ENCODE measurements at places on chromosomes 16 and 17.

DNA sequence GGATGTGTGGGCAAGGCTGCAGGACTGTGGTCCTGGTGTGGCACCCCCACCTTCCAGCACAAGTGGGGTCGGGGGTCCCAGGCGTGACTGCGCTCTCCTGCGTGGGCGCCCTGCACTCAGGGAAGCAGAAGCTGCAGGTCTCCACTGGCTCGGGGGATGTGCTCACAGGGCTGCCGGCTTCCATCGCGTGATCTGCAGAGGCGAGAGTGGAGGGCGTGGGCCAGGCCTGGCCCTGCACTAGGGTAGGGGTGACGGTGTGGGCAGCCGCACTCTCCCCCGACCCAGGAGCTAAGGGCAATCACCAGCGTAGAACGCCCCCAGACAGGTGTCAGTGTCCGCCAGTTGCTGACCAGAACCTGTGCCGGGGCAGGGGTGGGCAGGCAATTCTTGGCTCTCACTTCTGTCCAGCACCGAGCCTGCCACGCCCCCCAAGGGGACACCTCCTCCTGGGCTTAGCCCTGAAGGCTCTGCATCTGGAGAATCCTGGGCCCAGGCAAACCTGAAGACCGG is 32.3 kb downstream of the TNFRSF13B start:
- no peak for DNase-seq

GRCh38 chr17:45672301-45672700 is 111.8 kb upstream of the CRHR1 start:
- no peak for DNase-seq

- DNase-seq: no peak
Measured at GRCh38 chr17:17348872-17349723, 45.9 kb downstream of the NT5M start.

DNA sequence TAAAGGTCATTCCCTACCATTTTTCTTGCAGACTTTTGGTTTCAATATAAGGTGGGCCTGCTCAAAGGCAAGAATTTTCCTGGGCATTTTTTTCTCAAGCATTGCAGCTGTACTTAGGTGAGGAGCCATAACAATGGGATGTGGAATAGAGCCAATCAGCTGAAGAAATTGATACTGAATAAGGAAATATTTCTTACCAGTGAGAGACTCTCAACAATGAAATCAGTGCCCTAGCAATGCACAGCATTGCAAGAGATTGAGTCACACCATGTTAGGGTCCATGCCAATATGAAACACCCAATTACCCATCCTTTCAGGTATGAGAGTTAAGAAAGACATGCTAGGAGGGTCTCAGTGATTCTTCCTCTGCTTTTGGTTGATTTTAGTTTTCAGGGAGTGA is 237.6 kb downstream of the SOX9 start:
- no peak for DNase-seq

DNA sequence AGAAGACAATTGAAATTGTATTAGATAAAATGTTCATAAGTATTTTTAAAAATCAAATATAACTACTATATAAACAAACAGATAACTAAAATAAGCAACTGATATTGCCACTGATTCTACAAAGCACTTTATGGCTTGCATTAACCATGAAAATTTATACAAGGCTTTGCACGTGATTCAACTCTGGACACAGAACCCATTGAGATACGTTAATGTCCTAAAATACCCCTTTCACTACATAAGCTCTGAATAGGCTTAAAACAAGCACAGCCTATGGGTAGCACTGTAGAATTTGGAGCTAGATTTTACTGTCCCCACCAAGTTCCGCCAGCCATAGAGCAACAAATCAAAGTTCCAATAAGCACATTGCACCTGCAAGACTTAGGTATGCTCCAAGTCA is 4.5 kb downstream of the ZNF652 start:
- DNase-seq: no peak

- DNase-seq: no peak
Measured at GRCh38 chr17:944266-944826, 35.2 kb downstream of the NXN start.

DNA sequence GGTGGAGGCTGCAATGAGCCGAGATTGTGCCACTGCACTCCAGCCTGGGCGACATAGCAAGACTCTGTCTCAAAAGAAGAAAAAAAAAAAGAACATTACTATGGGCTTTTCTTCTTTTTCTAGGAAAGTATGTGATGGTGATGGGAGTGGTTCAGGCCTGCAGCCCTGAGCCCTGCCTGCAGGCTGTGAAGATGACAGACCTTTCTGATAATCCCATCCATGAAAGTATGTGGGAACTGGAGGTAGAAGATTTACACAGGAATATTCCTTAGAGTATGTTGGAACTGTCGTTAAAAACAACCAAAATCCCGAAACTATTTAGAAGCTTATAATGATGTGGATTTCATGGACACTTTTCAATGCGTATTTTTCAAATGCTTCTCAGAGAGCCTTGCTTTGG is 5.3 kb downstream of the RMI2 start:
- DNase-seq: no peak

DNA sequence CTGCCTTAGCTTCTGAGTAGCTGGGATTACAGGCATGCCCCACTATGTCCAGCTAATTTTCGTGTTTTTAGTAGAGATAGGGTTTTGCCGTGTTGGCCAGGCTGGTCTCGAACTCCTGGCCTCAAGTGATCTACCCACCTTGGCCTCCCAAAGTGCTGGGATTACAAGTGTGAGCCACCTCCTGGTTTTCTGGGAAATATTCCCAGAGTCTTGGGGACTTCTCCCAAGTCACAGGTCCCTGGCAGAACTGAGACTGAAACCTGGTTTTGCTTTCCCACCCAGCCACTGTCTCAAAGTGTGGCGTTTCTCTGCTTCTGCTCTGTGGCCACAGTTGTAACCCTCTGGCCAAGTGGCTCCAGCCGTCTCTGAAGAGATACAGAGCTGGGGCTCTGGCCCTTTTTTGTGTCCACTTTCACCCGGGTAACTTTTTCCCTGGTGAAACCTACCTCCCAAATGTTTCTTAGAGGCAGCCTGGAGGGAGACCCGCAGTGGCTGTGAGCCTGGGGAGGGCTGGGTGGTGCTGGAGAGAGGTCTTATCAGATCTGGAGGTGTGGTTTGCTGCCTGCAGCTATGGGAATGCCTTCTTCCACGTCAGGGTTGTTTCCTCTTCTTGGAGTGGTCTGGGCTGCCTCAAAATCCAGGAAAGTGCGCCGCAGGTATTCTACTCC is 5.1 kb downstream of the KSR1 start:
- DNase-seq: no peak

DNA sequence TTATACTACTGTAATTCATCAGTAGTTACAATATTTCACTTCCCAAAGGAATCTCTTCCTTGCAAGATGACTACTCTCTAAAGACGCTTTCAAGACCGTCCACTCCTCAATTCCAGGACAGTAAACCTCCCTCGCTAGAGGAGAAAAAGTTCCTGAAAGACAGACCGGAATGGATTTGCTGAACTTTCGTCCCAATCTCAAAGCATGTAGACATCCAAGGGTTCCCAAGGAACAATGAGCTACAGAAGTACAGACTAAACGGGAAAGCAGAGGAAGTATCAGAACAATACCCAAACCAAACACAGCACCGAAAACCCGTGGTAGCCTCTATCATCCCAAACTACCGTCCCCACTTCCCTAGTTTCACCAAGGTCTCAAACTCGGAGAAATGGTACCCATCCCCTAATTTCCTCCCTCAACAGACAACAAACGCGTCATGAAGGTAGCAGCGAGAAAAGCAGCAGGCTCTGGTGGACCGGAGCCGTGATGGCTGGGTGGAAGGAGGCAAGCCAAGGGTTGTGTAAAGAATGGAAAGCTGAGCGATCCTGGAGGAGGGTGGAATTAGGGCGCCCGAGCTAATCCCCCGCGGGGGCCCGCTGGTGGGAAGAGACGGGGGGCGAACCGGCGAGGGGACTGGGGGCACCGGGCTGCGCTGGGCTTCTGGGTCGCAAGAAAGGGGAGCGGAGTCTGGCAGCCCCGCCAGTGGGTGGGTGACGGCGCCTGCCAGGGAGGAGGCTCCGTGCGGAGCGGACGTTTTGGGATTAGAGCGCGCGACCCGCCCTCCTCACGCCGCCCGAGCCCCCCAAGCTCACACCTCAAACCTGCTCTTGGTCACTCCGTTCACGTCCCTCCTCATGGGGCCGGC is 647 bp downstream of the FBXL20 start:
- DNase-seq: no peak

- DNase-seq: no peak
Measured at GRCh38 chr17:37481001-37481665, 8.6 kb upstream of the DUSP14 start.

DNA sequence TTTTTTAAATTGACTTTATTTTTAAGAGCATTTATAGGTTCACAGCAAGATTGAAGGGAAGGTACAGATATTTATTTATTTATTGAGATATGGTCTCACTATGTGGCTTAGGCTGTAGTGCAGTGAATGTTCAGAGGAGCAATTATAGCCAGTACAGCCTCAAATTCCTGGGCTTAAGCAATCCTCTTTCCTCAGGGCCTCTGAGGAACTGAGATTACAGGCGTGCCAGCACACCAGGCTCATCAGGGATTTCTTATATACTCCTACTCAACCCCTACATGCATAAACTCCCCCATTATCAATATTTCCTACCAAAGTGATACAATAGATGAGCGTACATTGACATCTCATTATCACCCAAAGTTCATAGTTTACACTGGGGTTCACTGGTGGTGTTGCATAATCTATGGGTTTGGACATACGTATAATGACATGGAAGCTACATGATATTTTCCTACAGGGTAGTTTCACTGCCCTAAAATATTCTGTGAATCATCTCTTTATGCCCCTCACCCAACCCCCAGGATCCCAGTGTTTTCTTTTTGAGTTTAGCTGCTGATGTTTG is 33.5 kb downstream of the HS3ST3B1 start:
- no peak for DNase-seq

DNA sequence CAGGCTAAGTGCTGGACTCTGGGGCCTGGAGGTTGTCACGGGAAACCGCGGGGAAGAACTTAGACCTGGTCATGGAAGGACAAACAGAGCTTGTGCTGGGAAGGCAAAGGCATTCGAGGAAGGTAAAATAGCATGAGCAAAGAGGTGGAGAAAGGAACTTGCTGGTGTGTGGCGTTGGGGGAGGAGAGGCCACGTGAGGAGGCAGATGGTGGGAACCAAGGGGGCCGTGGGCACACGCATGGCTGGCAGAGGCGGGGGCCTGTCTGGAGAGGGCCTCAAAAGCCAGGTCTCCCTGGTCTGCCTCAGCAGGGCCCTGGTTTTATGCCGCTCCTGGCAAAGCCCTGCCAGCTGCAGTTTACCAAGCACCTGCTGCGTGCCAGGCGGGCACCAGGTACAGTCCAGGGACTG is 15.3 kb downstream of the CORO7 start:
- DNase-seq: peak; percentile 52

DNA sequence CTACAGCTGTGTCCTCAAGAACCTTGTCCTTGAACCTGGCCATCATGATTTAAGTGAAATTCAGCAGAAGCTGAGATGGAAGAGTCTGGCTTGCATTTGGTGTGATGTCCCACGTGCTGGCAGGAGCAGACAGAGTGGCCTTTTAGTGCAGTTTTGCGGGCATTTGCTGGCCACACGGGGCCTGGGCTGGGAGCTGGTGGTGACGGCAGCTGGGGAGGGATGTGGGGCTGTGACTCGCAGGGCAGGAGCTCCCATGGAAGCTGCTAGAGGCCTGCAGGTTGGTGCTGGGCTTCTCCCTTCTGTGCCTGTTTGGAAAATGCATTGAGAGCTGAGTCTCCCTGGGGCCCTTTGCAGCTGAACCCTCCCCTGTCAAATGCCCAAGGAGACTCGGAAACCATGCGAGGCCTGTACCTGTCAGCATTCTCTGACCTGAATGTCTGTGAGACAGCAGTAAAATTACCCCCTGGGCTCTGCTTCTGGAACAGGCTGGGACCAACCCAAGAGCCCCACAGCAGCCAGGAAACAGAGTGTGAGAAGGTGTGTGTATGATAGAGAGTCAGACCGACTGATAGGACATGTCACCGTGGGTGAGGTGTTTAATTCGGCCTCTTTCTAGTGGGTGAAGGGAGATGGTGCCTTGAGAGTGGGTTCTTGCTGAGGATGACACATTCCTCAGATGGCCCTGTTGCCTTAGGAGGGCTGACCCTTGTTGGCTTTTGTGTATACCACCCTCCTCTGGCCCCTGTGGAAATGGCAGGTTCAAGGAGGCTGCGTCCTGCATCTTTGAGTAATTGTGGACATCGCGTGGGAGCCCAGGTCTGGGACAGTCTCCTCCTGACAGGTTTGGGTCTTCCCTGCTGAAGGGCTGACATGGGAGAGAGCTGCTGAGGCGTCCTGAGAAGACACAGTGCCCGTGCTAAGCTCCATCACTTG is 145.5 kb downstream of the MSI2 start:
- DNase-seq: no peak

DNA sequence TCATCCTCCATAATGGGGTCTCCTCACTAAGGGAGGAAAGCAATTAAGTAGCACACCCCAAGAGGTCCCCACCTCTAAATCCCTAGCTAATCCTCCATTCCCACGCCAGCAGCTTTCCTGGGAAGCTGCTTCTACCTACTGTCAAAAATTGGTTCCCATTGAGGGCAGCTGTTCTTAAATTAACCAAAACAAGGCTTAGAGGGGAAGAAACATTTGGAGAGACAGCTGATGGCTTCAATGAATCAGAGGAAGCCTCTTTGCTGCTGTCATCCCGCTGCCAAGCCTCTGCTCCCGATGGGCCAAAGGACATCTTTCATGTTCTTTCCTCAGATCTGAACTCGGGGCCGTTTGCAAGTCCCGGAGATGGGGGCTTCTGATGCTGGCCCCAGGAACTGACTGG is 26.6 kb downstream of the AIPL1 start:
- DNase-seq: no peak
